ENCODE measurements at places on chromosomes 2 and 18.

GRCh38 chr2:221931251-221931991, 359.3 kb upstream of the EPHA4 start:
- DNase-seq = no peak

DNA sequence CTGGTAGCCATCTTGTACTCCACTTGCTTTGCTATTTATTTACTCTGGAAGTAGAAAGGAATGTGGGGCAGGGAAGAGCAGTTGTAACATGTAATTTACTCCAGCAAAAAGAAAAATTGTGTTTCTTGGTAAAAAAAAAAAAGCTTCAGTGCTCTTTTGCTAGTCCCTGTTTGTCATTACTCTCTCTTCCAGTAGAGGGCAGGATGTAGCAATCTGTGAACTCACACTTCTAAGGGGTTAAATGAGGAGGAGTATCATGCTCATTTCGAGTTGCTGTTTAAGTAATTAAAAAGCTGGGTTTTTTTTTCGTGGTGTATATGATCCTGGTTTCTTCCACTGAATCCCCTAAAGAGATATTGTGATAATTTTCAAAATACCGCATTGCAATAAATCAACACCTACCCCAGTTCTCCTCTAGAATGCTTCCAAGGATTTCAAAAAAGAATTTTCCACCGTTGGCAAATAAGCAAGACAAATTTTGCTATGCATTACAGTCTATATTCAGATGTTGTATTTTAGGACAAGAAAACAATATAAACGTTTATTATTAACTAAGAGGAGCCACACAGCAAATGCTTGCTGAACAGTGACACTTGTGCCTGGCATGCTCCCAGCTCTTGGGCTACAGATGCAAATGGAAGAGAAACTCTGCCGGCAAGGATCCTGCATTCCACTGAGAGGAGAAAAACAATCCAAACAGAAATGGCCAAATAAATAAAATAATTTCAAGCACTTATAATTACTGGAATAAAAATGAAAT, 261.6 kb downstream of the ASXL3 start:
- no peak for DNase-seq

DNA sequence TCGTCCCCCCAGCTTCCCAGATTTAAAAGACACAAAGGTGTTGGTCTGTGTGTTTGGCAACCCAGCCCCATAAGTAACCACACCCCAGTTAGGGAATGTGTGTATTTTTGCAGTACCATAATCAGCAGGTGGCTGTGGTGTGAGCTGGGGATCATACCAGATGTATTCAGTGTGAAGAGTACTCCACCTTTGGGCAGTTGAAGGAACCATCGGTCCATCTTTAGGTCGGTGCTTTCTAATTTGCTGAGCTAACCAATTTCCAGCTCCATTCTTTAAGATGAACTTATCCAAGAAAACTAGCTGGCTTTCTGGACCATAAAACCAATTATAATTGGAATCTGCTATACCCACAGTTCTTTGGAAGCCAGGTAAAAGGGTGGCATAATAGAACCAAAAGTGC, 3.2 kb downstream of the DSEL start:
- no peak for DNase-seq

DNA sequence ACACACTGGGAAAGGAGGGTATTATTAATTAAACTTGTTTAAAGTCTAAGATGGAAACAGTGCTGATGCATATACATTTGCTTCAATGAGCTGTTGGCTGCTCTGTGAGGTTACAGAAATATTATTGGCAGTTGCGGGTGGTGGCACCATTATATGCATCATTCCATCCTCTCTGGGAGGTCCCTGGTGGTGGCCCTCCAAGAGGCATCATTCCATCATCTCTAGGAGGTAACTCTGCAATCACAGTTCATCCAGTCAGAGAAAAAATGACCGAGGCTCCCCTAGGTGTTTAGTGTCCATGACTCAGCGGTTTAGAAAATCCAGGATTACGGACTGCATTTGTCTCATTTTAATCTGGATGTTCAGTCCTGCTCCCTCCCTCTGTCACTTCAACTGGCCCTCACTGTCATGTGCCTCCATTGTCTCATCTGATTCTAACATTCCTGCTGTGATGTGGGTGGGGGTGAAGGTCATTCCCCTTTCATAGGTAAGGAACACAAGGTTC, 15.4 kb downstream of the AFF3 start:
- DNase-seq = no peak

- no peak for DNase-seq
Measured at GRCh38 chr2:88190808-88191721, 20.9 kb downstream of the THNSL2 start.

DNA sequence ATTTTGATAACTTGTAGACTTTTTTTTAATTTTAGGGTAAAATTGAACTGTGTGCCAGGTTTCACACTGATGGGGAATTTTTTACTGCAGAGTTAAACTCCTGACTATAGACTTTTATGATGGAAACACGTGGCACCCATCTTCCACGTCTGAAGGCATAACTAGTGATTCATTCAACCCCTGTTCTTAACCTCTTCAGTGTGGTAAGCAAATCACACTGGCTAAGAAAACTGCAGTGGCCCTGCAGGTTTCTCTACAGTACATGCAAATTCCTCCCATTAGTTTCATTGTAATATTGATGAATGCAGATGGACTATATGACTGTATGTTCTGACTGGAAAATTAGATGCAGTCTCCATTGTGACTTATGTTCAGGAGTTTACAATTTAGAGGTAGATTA, 47.2 kb downstream of the SMAD4 start:
- no peak for DNase-seq

DNA sequence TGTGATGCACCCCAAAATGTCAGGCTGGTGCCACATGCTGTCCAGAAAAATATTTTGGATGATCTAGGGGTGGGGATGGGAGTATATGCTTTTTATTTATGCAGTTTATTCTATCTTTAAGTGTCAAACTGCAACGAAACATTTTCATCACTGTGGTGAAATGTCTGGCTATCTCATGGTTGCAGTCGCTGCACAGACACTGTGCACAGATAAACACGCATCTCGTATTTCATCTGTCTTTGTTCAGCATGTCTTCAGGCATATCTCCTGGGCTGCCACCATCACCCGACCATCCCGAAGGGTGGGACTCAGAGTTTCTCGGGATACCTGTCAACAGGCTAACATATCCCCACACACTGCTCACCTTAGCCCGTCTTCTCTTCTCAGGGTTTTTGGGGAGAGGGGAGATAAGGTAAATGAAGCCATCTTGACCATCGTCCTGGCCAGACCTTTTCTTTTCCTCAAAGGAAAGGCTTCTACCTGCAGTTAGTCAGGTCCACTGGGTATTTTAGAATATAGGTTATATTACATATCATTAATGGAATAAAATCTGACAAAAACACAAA, 80.7 kb upstream of the NABP1 start:
- DNase-seq = no peak

GRCh38 chr2:33786881-33787280, 187.8 kb upstream of the FAM98A start:
- DNase-seq = no peak

DNA sequence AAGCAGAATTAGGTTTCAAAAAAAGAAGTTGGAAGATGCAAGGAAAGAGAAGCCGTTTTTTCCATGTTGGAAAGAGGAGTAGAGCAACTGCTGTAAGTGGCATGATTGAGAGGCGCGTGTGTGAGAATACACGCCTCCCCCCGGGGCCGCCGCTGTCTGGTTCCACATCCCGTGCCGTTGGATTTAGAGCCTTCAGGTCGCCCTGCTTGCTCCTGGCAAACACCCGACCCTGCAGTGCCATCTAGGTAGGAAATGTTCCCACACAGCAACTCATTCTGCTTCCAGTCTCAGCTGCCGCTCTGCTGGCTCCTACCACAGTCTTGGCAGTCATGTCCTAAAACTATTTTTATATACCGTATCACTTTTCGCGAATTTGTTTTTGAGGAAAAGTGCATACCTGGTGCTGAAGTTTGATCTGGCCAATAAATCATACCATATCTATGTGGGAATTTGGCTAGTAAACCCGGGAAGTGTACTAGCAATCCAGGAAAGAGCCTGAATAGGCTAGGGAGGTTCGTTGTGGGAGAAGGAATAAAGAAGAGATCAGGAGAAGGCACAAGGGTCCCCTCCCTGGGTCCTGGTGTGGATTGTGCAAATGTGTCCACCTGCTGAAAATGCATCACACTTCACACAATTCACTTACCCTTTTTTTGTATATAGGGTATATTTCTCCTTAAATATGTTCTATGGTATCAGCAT, 372.7 kb downstream of the FBXO15 start:
- DNase-seq = no peak

DNA sequence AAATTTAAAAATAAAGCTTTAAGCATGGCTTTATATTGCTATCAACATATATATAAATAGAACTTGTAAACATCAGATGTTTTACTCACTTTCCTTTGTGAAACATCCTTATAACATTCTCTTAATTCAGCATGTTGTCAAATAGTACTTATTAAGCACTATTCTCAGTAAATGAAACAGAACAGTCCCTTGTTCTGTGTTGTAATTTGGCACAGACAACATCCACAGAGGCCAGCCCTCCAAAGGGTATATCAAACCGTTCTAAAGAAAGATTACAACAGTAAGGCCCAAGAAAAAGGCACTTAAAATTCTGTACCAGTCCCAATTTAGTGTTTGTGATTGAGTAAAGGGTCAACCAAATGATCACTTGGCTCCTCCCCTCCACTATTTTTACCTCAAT, 46.0 kb downstream of the GAREM1 start:
- DNase-seq = no peak

GRCh38 chr2:181177376-181177775, 197.0 kb downstream of the UBE2E3 start:
- no peak for DNase-seq

- DNase-seq = no peak
Measured at GRCh38 chr2:231050018-231050901, 6.4 kb upstream of the PSMD1 start.

DNA sequence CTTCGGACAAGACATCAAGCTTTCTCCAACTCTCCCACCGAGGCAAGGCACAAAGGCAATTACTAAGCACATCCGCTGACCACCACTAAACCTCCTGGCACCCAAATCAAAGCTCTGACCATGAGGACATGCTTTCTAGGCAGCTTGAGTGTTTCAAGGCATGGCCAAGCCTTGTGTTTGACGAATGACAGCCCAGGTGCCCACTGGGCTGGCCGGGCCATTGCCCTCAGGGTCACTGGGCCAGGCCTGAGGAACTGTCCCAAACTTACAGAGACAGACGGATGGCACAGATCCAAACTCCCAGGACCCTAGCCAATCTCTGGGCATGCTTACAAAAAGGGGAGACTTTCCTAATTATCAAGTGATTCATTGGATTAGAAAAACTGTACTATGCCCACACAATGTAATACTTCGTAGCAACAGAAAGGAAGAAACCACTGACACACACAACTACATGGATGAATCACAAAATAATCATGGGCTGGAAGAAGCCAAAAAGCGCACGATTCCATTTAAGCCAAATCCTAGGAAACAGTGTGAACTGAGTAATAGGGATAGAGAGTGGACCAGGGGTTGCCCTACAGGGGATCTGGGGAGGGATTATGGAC, 20.2 kb downstream of the CRACDL start:
- no peak for DNase-seq

- no peak for DNase-seq
Measured at GRCh38 chr2:157271590-157272203, 14.2 kb downstream of the GALNT5 start.

DNA sequence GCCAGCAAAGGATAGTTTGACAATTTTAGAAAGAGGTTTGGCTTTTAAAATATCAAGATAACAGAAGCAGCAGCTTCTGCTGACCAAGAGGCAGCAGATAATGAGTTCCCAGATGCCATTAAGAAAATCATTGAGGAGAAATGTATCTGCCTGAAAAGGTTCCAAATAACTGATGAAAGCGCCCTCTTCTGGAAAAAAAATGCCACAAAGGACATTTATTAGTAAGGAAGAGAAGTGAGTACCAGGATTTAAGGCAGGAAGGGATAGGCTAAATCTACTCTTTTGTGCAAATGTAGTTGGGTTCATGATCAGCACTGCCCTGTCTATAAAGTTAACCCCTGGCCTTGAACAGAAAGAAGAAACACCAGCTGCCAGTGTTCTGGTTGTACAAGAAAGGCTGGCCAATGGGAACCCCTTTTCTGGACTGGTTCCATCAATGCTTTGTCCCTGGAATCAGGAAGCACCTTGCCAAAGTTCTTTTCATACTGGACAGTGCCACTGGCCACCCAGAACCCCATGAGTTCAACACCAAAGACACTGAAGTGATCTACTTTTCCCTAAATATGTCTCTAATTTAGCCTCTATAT, 40.6 kb downstream of the DHX57 start:
- no peak for DNase-seq

DNA sequence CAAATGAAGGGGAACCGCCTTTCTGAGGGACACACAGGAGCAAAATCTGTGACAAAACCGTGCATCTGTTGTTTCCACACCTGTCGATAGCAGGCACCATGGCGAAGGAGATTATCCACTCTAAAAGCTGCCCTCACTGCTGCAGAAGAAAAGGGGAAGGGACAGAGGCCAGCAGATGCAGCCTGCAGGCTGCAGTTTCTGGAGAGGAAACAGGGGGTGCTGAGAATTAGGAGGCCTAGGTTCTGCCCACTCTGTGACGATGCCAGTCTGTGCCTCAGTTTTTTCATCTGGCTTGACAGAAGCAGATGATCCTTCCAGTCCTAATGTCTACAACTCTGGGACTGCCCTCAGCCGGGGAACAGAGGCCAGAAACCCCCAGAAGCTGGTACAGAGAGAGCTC, 17.7 kb downstream of the PAX8 start:
- no peak for DNase-seq

- no peak for DNase-seq
Measured at GRCh38 chr2:33167622-33168245, 221.0 kb downstream of the LTBP1 start.

DNA sequence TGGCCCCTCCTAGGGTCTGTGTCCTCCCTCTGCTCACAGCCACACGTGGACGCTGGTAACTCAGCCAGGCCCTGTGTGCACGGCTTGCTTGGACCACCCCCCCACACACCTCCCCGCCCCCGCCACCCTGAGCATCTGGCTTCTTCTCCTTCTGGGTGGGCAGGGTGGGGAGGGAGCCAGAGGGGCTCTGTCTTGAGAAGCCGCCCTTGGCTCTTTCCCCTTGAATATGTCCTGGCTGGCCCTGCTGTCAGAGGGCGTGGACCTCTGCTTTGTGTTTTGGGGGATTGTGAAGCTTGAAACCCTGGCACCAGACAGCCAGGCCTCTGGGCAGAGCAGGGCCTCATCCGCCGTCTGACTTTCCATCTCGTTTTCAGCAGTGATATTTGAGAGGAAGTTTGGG, 72.1 kb downstream of the GLI2 start:
- no peak for DNase-seq

DNA sequence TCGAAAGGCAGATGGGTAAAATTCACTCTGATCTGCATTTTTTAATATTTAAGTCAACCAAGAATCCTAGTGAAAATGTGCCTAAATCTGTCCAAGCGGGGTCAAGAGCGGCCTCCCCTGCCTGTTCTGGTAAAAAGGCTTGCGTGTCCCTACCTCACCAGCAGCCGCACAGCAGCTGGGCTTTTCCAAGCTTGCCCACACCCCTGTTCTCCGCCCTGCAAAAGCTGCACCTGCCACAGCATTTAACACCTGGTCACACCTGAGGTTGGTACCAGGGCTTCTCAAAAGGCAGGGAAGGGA, 25.8 kb upstream of the TMEM182 start:
- no peak for DNase-seq

Measured in effector memory CD4-positive, alpha-beta T cell (primary cell).